ENCODE measurements at places on chromosomes 3 and 15.

DNA sequence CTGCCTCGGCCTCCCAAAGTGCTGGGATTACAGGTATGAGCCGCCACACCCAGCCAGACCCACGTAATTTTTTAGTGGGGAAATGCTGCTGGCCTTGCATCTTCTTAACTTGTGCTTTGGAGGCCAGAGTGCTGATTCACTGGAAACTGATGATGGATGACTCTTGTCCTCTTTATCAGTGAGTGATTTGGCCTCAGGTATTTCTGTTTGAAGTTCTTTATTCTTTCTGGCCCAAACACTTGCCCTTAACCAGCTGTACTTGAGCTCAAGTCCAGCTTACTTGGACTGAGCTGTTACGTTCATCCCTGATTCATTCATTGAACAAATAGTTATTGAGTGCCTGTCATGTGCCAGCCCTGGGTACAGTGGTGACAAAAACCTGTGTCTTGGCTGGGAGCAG lies 4.2 kb downstream of the PTPN23 start:
- DNase-seq, result no peak

- peak; percentile 69 for DNase-seq
Measured at GRCh38 chr3:133464573-133464972, 64.7 kb downstream of the BFSP2 start.

DNA sequence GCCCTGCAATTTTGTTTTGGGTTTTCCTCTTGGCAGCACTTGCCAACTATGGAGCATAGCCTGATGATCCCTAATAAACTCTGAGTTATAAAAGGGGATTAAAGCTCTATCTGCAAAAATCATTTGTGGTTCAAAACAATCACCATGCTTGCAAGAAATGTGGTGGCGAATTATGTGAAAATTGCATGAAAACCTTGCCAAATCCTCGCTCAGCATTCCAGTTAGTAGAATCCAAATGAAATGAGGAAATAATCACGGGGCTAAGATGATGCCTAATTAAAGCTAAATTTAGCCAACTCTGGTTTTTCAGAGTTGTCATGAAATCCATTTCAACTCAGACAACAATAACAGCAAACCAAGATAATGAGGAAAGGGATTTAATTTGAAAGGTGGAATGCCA lies 73.0 kb upstream of the PROK2 start:
- no peak for DNase-seq

- DNase-seq, result no peak
Measured at GRCh38 chr3:120604382-120604781, 8.2 kb downstream of the NDUFB4 start.

- no peak for DNase-seq
Measured at GRCh38 chr3:171904829-171905228, 61.7 kb downstream of the TMEM212 start.

- no peak for DNase-seq
Measured at GRCh38 chr15:101425787-101426365, 63.6 kb downstream of the PCSK6 start.

GRCh38 chr3:67377299-67377698 lies 277.1 kb downstream of the SUCLG2 start:
- no peak for DNase-seq

DNA sequence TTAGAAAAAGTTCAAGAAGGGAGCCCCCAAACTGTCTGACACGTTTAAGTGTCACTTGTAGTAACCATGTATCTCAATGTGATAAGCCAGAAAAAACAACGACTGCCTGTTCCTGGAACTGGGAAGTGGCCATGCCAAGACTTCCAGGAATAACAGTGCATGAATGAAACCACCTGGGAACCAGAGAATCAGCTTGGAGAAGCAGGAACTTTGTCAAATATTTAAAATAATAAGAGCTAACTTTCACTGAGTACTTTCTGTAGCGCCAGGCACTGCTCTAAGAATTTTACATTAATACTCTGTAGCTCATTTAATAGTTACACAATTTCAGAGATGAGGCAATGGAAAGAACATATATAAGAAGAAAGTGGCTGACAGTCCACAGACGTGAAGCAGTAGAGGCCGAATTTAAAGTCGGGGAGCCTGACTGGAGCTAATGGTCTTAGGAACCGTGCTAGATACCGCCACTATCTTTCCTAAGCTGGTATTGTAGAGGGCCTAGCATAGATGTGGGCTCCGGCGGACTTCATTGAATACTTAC lies 876 bp downstream of the PLSCR1 start:
- peak; percentile 77 for DNase-seq

DNA sequence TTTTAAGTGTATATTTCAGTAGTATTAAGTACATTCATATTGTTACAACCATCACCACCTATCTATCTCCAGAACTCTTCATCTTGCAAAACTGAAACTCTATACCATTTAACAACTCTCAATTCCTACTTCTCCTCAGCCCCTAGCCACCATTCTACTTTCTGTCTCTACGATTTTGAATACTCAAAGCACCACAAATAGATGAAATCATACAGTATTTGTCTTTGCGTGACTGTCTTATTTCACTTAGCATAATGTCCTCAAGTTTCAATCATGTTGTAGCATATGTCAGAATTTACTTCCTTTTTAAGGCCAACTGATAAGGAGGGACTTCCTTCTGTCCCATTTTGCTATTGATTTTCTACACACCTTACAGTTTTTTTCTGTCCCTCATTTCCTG lies 593.3 kb downstream of the FHIT start:
- no peak for DNase-seq

DNA sequence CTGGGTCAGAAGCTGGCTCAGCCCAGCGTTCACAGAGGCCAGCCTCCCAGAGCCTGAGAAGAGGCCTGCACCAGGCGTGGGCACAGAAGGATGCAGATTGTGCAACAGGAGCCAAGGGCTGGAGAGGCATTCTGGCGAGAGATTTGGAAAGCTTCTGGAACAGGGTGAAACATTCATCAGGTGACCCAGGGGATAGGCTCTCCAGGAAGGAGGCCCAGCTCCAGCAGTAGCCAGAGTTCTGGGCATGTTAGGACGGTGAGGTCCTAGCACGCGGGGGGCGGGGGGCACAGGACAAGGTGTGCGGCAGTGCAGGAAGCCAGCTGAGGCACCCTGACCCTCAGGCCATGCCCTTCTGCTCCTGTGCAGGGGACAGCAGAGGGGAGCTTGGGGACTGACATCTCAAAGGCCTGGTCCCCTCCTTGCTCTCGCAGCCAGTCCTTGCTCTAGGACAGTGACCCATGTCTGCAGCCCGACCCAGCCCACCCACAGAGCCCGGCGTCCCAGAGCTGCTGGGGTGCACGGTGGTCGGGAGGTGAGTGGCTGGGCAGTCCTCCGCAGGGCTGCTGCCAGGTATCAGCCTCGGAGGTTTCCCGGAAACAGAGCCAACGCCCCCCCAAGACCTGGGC lies 111.7 kb upstream of the KLF13 start:
- peak; percentile 80 for DNase-seq

GRCh38 chr3:7385635-7386034 lies 524.7 kb downstream of the GRM7 start:
- DNase-seq, result no peak

- DNase-seq, result no peak
Measured at GRCh38 chr3:180335050-180335449, 266.9 kb upstream of the TTC14 start.

DNA sequence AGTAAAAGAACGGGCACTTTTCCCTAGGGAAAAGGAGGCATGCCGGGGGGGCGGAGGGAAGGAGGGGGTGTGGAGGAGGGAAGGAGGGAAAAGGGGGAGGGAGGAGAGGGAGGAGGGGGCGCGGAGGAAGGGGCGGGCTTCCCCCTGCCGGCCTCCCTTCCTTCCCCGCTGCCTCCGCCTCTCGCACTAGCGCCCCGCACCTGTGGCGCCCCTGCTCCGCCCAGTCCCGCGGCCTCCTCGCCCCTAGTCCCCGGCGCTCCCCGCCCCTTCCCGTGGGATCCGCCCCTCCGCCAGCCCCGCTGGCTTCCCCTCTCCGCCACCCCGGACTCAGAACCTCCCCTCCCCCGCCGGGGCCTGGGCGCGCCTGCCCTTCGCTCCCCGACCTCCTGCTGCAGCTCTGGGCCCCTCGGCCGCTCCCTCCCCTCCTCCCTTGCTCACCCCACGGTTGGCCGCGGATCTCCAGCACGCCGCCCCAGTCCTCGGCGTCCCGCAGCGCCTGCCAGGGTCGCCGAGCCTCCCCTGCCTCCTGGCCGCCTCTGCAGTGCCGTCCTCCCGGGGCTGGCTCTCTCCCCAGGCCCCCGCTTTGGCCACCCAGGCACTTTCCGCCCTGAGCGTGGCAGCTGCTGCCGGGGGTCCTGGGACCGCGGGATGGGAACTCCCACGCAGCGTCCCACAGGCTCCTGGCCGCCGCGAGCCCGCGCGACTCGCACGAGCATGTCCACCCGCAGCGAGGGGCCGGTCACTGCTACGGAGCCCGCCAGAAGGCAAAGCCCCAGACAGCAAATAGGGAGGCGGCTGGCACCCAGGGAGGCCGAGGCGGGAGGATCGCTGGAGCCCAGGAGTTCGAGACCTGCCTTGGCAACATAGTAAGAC lies 147.4 kb downstream of the TJP1 start:
- DNase-seq, result peak; percentile 70

DNA sequence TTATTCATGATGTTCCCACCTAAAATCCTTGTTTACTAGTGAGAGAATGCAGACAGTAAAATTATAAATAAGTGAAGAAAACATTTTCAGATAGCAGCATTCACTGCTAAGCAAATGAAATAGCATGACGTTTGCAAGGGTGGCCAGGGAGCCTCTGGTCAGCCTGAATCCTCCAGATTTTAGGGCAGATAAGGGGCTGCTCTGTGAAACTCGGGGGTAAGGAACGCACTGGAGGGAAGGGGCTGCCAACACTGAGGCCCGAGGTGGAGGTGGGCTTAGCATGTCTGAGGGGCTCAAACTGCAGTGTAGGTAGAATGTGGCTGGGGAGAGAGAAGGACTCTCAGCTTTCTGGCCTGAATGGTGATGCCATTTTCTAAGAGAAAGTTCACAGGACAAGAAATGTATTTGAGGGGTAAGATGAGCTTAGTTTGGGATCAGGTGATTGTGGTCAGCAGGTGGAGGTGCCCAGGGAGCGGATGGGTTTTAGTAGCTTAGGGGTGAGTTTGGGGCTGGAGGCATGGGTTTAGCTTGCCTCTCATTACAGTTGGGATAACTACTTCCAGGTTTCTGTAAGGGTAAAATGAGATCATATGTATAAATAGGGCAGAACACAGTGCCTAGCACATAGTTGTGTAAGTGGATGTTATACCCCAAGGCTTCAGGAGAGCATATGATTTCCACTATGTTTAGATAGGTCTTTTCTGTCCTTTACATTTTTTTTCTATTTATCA lies 20.5 kb downstream of the GPR171 start:
- no peak for DNase-seq
